ENCODE measurements at places on chromosomes 11 and 22.

DNA sequence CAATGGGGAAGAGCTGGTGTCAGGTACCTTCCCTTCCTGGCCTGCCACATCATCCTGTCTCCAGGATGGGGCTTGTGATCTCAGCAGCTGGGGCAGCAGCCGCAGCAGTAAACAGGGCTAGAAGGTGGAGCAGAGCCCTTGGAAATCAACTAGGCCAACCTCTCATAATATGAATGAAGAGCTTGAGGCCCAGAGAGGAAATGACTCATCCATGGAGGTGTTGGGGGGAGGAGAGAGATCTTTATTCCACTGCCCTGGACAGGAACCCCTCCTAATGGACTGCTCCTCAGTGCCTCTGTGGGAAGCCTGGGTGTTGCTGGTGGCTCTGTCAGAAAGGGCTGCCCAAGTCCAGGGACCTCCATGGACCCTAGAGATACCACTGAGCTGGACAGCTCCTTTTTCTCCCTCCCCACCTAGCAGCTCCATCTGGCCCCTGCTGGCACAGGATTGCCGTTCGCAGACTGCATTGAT, 111.8 kb downstream of the OSBP2 start:
- DNase-seq, result no peak

GRCh38 chr22:35378621-35379020, 2.3 kb upstream of the HMOX1 start:
- no peak for DNase-seq

DNA sequence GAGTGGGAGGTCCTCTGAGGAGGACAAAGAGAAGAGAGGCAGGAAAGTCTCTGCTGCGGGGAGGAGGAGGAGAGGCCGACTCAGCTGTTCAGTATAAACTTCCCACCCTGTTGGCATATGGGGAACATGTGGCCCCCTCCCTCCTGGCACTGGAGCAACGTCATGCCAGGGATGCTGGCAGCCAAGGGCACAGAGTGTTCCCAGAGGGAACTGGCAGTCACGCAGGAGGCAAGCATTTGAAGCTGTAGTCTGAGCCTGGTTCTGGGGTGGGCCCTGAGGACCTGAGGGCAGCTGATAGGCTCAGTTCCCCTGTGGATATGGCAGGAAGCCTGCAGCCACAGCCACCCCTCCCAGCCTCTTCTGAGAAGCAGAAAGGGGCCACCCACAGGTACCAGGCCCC, 67.1 kb upstream of the TSPAN18 start:
- no peak for DNase-seq

GRCh38 chr11:11552529-11553087, 69.2 kb downstream of the GALNT18 start:
- no peak for DNase-seq

- DNase-seq, result no peak
These were observed 24.5 kb upstream of the PDGFB start for GRCh38 chr22:39269095-39269790.

DNA sequence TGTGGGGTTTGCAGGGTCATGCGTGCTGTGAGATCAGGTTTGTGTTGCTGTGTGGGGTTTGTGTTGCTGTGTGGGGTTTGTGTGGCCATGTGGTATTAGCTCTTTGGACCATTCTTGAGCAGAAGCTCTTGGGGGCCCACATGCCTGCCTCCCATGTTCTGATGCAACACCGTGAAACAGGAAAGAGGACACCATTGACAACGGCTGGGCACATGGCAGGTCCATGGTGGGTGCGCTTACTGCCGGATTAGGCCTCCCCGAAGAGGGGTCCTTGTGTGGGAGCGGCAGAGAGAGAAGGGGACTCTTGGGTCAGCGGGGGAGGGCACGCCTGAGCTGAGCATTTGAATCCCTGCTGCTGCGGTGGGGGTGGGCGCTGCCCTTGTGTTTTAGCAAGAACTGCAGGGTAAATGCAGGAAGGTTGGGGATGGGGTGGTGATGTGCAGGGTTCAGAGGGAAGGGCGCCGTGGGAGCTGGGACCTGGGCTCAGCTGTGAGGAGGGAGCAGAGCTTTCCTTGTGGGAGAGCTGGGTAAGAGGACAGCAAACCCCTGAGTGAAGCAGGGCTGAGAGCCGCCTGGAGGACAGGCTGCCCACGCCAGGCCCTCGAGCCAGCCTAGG, 361.5 kb downstream of the TBC1D22A start:
- no peak for DNase-seq

GRCh38 chr22:17013396-17014100, 5.5 kb upstream of the GAB4 start:
- DNase-seq, result no peak

- DNase-seq, result no peak
These were observed 20.5 kb downstream of the EPS8L2 start for GRCh38 chr11:726278-727220.

- DNase-seq, result no peak
These were observed 40.7 kb upstream of the XBP1 start for GRCh38 chr22:28841111-28841510.
